ENCODE measurements at places on chromosomes 2 and 18. TPM values are rescaled to one million over a fixed set of nuclear protein-coding genes. Genes with fewer than 3 reads are reported as not detected.

DNA sequence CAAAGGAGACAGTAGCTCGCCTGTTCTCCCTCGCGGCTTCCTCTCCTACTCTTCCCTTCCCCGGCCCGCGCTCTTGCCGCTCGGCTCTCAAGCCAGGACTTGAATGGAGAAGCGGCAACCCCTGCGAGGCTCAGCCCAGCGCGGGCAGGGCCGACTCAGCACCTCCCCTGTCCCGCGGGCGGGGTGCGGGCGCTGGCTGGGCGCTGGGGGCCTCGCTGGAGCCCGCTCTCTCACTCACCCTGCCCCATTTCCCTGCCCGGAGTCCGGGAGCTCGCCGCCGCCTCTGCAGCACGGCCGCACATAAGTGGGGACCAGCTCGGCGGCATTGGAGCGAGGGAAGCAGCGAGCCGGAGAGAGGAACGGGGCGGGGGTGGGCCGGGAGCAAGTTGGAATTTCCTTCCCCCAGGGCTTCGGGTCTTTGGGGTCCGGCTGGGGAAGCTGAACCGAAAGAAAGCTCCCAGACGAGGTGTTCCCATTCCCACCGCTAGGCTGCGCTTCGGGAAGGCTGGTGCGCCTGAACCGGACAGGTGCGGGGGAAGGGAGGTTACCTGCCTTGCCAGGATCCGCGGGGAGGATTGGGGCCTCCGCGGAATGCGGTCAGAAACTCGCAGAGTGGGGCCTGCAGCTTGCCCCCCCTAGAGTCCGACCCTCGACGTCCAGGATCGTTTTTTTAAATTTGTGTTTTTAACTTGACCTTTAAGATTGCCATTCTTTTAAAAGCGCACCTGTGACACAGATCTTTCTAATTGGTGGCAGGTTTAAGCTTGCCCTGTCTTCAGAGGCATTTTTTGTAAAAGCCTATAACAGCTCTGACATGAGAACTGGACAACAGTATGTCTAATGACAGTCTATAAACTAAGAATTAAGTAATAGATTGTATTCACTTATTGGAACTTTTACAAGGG, at the start of gene COBLL1:
Gene COBLL1, minus strand, starts transcription at position 105 of the 905 bp plus-strand sequence. CDS start 627 bp downstream, outside the sequence.
- no peaks in the 10 kb centered on the region for H3K27me3 ChIP-seq
- H3K27ac ChIP-seq, result peak within 1 kb of the TSS; percentile 97
- no peaks in the 10 kb centered on the region for H3K36me3 ChIP-seq
- H3K4me3 ChIP-seq, result peak within 1 kb of the TSS; percentile 68
- no peaks in the 10 kb centered on the region for H3K4me1 ChIP-seq

DNA sequence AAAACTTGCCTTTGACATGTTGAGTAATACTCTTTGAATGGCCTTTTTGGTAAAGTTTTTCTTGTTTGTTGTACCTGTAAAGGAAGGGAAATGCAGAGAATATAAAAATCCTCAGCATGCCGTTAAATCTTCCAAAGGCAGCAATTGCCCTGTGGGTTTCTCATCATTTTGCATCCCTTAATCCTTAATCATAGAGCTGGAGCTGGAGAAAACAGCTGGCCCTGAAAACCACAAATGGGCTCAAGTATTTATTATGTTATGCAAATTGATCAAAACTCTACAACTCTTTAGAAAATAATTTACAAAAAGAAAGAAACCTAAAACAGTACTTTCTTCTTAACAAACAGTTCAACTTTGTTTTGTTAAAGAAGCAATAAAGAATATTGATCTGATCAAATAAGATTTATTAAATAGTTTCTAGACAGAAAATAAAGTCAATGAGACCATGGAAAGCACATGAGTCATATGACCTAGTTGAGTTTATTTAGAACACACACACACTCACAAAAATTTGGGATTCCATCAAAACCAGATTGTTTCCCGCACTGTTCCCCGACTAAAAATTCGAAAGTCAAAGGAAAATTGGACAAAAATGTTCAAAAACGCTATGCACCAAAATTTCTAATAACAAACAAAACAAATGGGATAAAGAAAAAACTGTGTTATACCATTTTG, 309.0 kb downstream of the GULP1 start:
- H3K36me3 ChIP-seq, result no peaks in the 10 kb centered on the region
- H3K4me1 ChIP-seq, result peaks cover 3% of the 10 kb centered on the region
- no peak overlapping the region for H3K27ac ChIP-seq
- no peak overlapping the region for H3K4me3 ChIP-seq
- no peak for DNase-seq
- H3K27me3 ChIP-seq, result no peaks in the 10 kb centered on the region

DNA sequence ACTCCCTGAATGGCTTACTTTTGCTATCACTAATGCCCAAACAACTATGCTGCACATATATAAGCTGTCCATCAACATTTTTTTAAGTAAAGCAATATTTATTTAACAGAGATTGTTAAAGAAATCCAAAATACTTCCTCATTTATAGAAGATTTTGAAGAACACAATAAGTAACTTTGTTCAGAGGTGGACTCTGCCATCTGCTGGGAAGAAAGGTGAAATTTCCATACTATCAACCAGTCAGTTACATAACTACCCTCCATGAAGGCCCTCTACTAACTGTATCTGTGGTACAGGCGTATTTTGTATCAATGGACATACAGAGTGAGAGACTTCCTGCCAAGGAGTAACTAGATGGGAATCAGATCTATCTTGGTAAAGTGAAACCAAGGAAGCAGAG, 106.0 kb downstream of the DTNB start:
- no peaks in the 10 kb centered on the region for H3K27me3 ChIP-seq
- DNase-seq, result no peak
- peaks cover 4% of the 10 kb centered on the region for H3K4me1 ChIP-seq
- no peaks in the 10 kb centered on the region for H3K36me3 ChIP-seq
- H3K27ac ChIP-seq, result no peak overlapping the region

GRCh38 chr2:114085238-114085637, 195.3 kb downstream of the ACTR3 start:
- no peaks in the 10 kb centered on the region for H3K36me3 ChIP-seq
- H3K27ac ChIP-seq, result no peak overlapping the region

GRCh38 chr2:175188761-175189160, 7.3 kb upstream of the ATP5MC3 start:
- H3K4me1 ChIP-seq, result no peaks in the 10 kb centered on the region
- H3K27ac ChIP-seq, result no peak overlapping the region
- H3K27me3 ChIP-seq, result no peaks in the 10 kb centered on the region
- H3K36me3 ChIP-seq, result no peaks in the 10 kb centered on the region

DNA sequence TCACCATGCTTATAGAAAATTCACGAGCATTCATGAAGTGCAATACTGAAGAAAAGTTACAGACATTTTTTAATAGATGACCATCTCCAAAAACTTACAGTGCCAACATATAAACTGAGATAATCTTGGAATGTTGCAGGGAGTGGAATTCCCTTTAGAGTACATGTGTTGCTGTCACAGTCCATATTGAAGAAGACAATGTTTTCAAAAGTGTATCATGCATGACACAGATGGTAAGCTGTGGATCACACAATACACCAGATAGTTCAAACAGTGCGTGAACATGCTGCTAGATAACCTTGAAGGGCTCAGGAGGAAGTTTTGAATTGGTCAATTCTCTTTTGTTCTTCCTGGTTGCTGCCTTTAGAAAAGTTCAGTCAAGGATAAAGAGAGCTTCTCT, 1644.3 kb upstream of the NXPH2 start:
- H3K36me3 ChIP-seq, result no peaks in the 10 kb centered on the region
- no peak overlapping the region for H3K27ac ChIP-seq
- no peak overlapping the region for H3K4me3 ChIP-seq

DNA sequence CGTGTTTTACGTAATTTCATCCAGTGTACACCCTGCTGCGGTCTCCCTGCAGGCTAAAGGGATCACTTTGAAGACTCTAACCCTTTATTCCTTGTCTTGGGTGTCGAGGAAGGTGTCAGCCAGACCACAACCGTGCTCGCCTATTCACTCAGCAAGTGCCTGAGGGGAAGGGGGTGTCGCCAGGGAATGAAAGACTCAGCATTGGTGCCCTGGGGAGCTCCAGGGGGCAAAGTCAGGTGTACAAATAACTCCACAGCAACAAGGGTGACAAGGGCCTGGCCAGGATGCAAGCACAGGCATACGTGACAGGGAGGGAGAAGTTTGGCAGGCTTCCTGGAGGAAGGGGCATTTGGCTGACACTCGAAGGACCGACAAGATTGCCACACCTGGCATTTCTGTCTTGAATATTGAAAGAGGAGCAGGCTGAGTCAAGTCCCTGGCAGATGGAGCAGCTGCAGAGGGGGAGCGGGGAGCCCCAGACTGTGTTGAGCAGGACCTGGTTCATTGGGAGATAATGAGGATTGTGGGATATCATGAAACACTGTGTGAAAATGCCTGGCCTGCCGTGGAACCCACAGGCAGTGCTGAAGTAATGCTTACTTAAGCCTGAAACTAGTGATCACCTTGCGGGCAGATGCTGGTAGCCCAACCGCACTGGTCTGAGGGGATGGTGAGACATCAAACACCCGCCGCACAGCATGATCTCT, 93.9 kb downstream of the RHOB start:
- peaks cover 16% of the 10 kb centered on the region for H3K4me1 ChIP-seq
- no peak overlapping the region for H3K27ac ChIP-seq
- no peaks in the 10 kb centered on the region for H3K27me3 ChIP-seq
- no peak for DNase-seq
- no peak overlapping the region for H3K4me3 ChIP-seq

The HNMT gene
- 69.2 TPM for polyA plus RNA-seq

The RIT2 gene
- polyA plus RNA-seq, result not detected

- no peaks in the 10 kb centered on the region for H3K27me3 ChIP-seq
- H3K4me3 ChIP-seq, result no peak overlapping the region
Measured at GRCh38 chr18:58026395-58026794, 17.6 kb upstream of the NEDD4L start.

GRCh38 chr18:52163478-52163877, 176.5 kb upstream of the DCC start:
- no peaks in the 10 kb centered on the region for H3K4me1 ChIP-seq
- H3K27me3 ChIP-seq, result no peaks in the 10 kb centered on the region
- no peak for DNase-seq
- no peak overlapping the region for H3K4me3 ChIP-seq

- peaks cover 3% of the 10 kb centered on the region for H3K4me1 ChIP-seq
- H3K4me3 ChIP-seq, result no peak overlapping the region
- no peak for DNase-seq
- no peak overlapping the region for H3K27ac ChIP-seq
- no peaks in the 10 kb centered on the region for H3K27me3 ChIP-seq
Measured at GRCh38 chr18:22608847-22609246, 191.1 kb upstream of the CTAGE1 start.

The HRH4 gene
- not detected for polyA plus RNA-seq

- H3K4me1 ChIP-seq, result peaks cover 6% of the 10 kb centered on the region
- no peak for DNase-seq
- no peaks in the 10 kb centered on the region for H3K27me3 ChIP-seq
- H3K36me3 ChIP-seq, result no peaks in the 10 kb centered on the region
- no peak overlapping the region for H3K4me3 ChIP-seq
Measured at GRCh38 chr18:48609820-48610815, 71.3 kb downstream of the CTIF start.

DNA sequence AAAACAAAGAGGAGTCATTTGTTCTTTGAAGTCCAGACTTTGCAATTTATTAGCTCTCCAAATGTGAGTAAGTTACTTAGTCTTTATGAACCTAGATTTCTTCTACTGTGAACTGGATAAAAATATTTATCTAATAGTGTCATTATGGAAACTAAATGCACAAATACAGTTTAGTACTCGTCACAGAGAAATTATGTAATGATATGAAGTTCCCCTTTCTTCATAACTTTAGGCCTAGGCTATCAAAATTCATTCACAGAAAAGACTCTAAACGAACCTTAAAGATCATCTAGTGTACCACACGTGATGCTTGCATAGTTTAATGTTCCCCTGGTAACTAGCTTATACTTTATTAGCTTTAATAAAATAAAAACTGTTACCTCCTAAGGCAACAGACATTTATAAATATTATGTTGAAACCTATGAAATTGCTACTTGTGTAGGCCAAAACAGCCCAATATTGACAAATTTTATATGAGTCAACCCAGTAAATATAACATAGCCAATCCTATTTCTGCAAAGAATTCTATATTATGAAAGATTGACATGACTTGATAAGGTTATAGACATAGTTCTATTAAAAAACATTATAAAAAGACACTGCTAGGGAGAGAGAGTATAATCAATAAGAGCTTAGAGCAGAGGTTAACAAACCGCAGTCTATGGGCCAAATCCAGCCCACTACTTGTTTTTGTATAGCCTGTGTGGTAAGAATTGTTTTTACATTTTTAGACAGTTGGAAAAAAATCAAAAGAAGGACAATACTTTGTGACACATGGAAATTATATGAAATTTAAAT, 44.9 kb upstream of the ITPRID2 start:
- no peaks in the 10 kb centered on the region for H3K4me1 ChIP-seq

DNA sequence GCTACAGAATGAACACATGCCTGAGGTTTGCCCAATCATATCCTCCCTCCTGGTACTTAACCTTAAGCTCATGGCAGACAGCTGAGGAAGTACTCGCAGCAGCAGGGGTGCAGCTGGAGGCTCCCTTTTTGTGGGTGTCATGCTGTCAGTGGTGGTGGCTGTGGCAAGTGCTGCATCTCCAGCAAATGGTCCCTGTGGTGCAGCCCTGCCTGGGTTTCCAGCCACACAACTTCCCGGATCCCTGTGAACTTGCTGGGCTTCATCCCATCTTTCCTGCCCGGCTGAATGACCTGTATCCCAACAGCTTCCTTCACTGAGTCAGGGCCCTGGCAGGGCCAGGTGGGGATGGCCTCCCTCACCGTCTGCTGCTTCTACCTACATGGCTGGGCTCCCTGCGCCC, 5.0 kb downstream of the TMEM185B start:
- no peaks in the 10 kb centered on the region for H3K27me3 ChIP-seq
- H3K27ac ChIP-seq, result no peak overlapping the region
- no peaks in the 10 kb centered on the region for H3K36me3 ChIP-seq

The CKAP2L gene
- polyA plus RNA-seq, result not detected

The DPP10 gene
- polyA plus RNA-seq, result 0.67 TPM

DNA sequence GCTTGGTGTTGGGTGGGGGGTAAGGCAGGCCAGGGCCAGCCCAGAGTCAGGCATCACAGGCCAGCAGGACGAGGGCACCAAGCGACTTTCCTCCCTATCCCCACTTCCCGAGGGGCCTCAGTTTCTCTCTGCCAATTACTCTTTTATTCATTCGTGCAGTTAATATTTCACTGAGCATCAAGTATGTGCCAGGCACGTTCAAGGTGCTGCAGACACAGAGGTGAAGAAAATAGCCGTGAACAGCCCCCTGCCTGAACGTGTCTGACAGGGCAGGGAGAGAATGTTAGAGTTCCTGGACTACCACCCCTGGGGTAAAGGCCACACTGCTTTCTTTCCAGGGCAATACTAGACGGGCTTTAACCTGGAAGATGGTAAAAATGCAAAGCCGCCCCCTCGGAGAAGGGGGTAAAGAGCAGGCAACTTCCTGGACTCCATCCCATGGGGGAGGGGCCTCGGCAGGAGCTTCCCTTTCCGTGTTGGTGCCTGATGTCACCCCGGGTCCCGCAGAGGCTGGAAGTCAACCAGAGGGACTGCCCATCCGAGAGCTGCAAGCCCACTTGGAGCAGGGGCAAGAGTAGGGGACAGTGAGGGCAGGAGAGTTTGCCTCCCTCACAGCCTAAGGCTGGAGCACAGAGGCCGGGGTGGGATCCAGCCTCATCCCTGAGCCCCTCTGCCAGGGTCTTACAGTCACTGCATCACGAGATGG, 47.1 kb downstream of the CENPO start:
- H3K4me1 ChIP-seq, result no peaks in the 10 kb centered on the region
- no peak overlapping the region for H3K27ac ChIP-seq
- no peak overlapping the region for H3K4me3 ChIP-seq

All from kidney (tissue), 22 donors.